GM03348 (cell line): ENCODE measurements at places on chromosomes 3 and 15.

DNA sequence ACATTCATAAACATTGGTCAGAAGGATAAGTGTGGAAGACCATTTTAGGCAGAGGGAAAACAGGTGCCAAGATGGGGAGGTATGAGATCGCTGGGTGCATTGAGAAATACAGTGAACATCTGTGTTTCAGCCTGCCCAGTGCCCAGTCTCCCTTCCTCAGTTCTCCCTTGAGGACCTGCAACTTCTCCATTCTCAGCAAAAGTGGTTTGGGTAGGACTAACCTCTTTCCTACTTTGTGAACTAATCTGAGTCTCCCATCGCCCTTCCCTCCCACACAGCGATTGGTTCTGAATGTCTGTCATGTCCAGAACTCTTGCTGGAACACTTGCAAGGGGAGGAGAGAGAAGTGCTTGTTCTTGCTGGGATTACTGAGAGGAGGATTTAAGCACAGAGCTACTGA lies 10.9 kb upstream of the CCNL1 start:
- no peak for DNase-seq

GRCh38 chr3:153161714-153162512 lies at the start of gene RAP2B:
Gene RAP2B, plus strand, starts transcription at chr3:153162226. Its CDS starts 468 bp downstream, at chr3:153162694.
- peak; percentile 97 for DNase-seq

DNA sequence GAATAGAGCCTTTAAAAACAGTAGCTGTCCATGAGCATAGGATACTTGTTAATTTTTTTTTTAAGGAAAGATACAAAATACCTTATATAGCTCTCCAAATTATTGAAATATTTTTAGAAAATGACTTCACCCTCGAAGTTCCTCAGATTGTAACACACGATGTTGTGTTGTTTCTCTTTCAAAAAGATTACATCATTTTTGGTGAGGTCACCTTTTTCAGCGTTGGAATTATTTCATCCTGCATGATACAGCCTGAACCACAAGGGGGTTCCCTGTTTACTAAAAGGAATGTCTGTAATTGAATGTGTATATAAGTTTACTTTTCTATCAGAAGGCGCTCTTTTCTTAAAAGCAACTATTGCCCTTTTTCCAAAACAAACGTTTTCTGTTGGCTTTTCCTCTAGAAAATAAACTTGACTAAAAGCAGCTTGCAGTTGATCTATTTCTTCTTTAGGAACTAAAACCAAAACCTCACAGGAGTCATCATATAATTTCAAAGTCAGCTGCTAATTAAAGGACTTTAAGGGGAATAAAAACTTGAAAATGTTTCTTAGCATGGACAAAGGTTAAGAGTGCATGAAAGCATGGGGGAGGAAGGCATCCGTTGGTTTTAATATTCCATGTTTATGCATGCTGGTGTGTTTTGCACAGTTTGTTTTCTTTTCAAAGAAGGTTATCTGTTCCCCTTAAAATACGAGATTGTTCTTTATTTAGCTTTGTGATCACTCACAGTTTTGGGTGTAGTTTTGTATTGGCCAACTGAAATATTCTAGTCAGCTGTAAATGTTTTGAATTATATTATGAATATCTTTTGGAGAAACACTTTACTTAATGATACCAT lies 29.4 kb downstream of the LYSMD4 start:
- peak; percentile 73 for DNase-seq

GRCh38 chr3:146305808-146306423 lies 55.0 kb upstream of the PLSCR4 start:
- no peak for DNase-seq

- DNase-seq, result peak; percentile 5
These were observed 802.0 kb downstream of the TBL1XR1 start for GRCh38 chr3:176395240-176395639.

GRCh38 chr3:42369304-42369703 lies 41.1 kb downstream of the LYZL4 start:
- no peak for DNase-seq

GRCh38 chr15:80288131-80288530 lies 36.1 kb upstream of the CTXND1 start:
- no peak for DNase-seq

- no peak for DNase-seq
These were observed 248.2 kb upstream of the KCNMB2 start for GRCh38 chr3:178288074-178288473.

GRCh38 chr3:103963599-103963998 lies 1403.1 kb upstream of the ALCAM start:
- DNase-seq, result no peak

DNA sequence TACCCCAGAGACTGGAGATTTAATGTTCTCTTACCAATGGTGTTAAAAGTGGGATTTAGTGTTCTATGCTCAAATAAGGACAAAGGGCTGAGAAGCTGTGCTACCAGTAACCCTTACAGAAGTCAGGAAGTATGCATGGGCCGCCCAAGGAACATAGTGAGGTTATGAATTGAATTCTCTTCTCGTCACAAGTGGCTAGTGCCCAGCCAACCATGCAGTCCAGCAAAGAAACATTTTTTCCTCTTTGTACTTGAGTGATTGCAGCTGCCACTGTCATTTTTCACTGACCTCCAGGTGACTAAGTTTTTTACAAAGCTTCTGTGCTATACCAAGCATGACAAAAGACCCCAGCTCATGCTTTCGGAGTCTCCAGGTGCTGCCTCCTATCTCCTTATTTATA lies 110.6 kb upstream of the DCBLD2 start:
- no peak for DNase-seq

DNA sequence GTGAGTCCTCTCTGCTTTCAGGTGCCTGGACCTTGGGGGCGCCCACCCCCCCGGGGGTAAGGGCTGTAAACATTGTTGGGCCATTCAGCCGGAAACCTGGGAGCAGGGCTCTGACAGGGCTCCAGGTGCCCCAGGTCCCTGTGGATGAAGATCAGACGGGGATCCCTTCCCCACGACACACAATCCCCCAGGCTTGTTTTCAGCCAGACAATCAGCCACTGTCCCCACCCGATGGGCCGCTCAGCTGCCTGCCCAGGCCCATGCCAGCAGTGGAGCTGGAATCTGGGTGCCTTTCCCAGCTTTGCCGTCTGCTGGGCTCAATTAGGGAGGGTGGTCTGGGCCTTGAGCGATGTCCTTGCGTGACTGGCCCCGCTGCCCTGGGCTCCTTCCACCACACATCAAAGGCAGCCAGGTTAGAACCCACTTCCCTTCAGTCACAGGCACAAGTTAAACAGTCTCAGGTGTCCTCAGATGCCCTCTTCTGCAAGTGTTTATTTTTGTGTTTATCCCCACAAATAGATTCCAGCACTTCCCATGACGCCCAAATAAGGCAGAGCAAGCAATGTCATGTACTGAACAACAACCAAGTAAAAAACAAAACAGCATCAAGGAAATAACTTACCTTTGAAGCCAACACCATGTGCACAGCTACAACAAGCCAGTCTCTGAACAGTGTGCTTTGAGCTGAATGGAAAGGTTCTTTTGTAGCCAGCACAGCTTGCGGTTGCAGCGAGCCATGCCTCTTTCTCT lies 77.0 kb upstream of the ALDH1A3 start:
- no peak for DNase-seq

DNA sequence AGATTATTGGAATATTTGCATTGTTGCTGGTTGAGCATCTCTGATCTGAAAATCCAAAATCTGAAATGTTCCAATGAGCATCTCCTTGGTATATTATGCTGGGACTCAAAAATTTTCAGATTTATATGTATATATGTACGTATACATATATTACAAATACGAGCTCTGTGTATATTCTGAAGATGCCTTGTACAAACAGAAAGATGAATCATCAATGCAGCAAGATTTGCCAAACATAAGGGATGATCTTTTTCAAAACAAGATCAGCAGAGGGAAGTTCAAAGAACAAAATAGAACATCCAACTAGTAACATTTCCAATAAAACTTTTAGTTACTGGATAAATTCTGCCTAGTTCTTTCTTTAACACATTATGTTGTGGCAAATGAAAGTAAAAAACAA lies 42.5 kb downstream of the HERC1 start:
- DNase-seq, result peak; percentile 13

GRCh38 chr3:132879656-132880055 lies 157.4 kb upstream of the NPHP3 start:
- no peak for DNase-seq

DNA sequence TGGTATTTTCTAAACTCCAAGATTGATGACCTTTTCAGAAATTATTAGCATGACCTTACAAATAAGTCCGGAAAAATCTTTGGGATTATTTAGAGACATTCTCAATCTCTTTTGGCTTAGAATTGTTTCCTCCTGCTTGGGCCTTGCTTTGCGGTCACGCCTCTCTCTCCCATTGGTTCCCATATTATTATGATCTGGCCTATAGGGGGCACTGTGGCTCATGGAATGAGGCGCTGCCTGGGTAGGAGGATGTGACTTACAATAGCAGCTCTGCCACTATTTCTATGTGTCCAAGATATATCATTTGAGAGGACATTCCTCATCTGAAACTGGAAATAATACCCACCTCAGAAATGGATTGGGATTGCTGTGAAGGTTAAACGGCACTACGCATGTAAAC lies 464.9 kb downstream of the MFSD1 start:
- no peak for DNase-seq

DNA sequence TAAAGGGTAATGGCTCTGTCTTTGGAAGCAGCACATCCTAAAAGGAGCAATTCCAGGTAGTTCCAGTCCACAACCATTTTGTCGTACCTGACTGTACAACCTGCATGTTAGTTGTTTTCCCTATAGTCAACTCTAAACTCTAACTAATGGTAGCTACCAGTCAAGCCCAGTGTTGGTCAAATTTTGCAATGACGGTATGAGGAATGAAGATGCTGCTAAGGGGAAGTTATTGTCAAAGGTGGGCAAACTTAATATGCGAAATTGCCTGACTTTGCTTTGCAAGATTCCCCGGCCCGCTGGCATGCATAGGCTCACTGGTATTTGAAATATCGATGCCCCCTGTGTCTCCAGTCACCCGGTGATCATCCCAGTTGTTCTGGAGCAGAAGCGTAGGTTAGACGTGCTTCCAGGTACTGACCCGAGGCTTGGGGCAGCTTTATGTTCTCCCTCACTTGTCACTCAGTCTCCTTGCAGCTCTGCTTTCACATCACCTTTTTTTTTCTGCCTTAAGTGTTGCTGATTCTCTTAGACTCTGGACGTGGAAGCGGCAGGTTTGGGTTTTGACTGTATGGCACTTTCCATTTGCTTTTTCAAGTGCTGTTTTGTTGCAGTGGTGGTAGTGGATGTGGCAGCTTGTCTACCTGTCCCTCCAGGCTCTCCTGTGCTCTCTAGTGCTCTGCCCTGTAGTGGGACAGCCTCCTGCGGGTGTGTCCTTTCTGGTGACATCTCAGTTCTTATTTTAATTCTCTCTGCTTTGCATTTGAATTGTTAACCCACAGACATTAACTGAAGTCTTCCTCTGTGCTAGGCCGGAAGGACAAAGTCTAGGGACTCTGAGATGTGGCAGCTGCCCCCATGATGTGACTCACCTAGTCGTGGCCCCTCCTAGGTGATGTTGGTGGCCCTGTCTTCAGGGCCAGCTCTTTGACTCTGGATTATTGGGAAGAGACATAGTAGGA lies 95.8 kb upstream of the UMPS start:
- no peak for DNase-seq
